Activated naive CD8-positive, alpha-beta T cell treated with anti-CD3 and anti-CD28 coated beads for 36 hours (primary cell): ENCODE measurements at places on chromosomes 6 and 20.

- DNase-seq, result no peak
Observed at GRCh38 chr20:36402708-36403107, 96.6 kb downstream of the DLGAP4 start.

GRCh38 chr6:106122938-106123656 lies 37.0 kb downstream of the PRDM1 start:
- DNase-seq, result no peak

- DNase-seq, result peak; percentile 98
Observed at GRCh38 chr20:63641792-63642523, 11.3 kb downstream of the STMN3 start.

DNA sequence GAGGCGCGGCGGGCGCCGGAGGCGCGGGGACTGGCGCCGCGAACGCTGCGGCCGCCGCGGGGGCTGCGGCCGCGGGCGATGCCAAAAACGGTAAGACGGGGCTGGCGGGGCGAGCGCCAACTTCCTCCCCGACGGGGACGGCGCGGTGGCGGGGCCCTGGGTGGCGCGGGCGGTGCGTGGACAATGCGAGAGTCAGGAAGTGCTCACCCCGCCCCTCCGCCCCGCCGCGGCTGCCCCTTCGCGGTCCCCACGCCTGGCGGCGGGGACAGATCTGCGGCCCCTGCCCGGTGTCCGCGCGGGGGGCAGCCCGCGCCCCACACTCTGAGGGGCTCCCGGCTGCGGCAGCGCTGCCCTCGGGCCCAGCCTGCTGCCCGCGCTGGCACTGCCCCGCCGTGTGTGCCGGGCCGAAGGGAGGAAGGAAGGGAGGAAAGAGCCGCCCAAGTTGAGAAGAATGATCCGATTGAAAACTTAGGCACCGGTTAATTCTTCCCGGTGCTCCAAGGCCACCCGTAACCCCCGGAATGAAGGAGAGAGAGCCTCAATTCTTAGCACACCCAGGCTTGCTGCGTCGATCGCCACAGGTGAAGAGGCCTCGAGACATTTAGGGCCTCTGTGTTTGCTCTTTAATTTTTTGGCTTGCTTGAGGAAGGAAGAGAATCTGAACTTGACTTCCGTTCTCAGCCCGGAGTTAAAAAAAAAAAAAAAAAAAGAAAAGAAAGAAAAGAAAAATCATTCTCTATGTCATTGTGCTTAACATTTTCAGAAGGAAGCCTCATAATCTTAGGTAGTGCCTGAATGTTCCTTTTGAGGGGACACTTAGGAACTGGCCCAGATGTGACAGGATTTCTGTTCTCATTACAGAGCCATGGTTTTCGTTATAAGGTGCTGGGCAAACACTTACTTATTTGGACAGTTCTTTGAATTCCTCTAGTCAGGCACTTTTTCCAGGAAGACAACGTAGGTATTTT lies 982 bp downstream of the HECA start:
- DNase-seq, result peak; percentile 71
